Fibroblast of pulmonary artery (primary cell): ENCODE measurements at places on chromosomes 12 and 14.

GRCh38 chr12:27931390-27931789 is 41.1 kb downstream of the PTHLH start:
- no peak for DNase-seq

GRCh38 chr14:103404032-103404918 is 19.1 kb downstream of the MARK3 start:
- DNase-seq = peak; percentile 55

- peak; percentile 23 for DNase-seq
Measured at GRCh38 chr12:30067146-30067545, 283.4 kb upstream of the TMTC1 start.

GRCh38 chr14:21498540-21499526 is 12.3 kb downstream of the METTL3 start:
- DNase-seq = peak; percentile 64

DNA sequence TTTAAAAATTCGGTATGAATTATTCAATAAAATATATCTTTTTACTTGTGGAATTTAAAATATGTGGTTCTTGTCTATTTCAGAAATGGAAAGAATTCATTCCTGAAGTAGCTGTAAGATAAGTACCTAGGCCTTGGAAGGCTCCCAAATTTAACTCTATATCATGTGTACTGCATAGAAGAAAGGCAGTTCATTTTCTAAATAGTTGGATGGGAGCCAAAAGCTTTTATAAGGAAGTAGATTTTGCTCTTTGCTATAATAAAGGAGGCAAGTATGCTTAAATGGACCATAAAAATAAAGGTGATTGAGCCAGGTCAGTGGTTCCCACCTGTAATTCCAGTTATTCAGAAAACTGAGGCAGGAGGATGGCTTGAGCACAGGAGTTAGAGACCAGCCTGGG is 187.5 kb downstream of the ATXN7L3B start:
- DNase-seq = peak; percentile 75

- DNase-seq = peak; percentile 47
Measured at GRCh38 chr14:24311837-24312615, 724 bp downstream of the LTB4R start.

- DNase-seq = no peak
Measured at GRCh38 chr12:121512561-121512960, 68.3 kb downstream of the KDM2B start.

- DNase-seq = no peak
Measured at GRCh38 chr12:128995619-128996018, 142.3 kb downstream of the GLT1D1 start.

DNA sequence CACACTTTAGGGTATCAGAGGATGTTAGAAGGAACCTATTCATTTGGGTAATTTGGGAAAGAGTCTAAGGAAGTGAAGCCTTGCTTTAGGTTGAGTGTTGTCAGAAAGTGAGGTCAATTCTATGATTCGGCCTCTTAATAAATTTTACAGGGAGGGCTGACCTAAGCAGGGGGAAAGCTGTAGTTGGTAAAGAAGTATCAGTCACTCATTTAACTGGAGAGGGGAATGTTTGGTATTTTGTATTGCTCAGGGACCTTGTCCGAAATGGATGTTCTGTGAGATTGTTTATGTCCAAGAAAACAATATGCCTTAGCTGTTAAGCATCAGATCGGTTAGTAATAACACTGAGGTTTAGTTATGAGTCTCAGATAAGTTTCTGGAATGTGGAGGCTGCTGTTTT is 7.3 kb downstream of the CAND1 start:
- DNase-seq = no peak

DNA sequence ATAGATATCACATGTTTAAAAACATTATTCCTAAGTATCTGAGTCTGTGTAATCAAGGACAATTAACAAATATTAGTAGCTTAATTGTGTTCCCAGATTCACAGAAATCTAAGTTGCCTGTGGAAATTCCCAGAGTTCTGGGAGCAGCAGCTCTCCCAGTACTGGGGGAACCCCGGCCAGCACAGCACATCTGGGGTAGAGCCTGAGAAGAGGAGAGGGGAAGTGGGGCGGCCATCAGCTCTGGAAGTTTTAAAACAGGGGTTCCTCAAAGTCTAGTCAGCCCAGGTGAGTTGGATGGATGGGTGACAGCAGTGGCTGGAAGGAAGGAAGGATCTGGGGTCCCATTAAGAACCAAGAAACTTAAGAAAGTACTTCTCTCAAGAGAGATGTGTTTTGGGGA is 24.6 kb downstream of the PRICKLE1 start:
- no peak for DNase-seq

DNA sequence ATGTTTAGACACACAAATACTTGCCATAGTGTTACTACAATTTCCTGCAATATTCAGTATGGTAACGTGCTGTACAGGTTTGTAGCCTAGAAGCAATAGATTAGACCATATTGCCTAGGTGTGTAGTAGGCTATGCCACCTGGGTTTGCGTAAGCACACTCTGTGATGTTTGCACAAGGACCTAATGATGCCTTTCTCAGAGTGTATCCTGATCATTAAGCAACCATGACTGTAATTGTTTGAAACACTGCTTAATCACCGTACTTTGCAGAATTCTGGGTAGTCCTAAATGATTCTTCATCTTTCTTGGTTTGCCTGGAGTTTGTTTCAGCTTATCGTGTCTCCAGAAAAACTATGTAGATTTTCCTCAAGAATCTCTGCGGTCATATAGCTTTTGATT is 11.2 kb upstream of the TCP11L2 start:
- DNase-seq = no peak

DNA sequence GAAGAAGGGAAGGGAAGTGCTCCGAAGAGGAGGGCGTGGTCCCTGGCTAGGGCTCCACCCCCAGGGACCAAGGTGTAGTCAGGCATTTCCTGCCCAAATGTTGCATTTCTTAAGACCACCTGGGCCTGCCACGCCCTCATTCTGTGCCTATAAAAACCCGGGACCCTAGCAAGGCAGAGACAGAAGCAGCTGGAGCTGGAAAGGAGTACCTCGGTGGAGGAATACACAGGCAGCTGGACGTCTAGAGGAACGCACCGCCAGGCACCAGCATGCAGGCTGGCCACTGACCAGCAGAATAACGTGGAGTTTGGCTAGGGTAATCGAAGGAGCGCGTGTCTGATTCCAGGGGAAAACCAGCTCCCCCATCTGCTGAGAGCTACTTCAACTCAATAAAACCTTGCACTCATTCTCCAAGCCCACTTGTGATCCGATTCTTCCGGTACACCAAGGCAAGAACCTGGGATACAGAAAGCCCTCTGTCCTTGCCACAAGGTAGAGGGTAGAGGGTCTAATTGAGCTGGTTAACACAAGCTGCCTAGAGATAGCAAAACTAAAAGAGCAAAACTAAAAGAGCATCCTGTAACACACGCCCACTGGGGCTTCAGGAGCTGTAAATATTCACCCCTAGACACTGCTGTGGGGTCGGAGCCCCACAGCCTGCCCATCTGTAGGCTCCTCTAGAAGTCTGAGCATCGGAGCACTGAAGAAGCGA is 21.0 kb downstream of the CFL2 start:
- no peak for DNase-seq

DNA sequence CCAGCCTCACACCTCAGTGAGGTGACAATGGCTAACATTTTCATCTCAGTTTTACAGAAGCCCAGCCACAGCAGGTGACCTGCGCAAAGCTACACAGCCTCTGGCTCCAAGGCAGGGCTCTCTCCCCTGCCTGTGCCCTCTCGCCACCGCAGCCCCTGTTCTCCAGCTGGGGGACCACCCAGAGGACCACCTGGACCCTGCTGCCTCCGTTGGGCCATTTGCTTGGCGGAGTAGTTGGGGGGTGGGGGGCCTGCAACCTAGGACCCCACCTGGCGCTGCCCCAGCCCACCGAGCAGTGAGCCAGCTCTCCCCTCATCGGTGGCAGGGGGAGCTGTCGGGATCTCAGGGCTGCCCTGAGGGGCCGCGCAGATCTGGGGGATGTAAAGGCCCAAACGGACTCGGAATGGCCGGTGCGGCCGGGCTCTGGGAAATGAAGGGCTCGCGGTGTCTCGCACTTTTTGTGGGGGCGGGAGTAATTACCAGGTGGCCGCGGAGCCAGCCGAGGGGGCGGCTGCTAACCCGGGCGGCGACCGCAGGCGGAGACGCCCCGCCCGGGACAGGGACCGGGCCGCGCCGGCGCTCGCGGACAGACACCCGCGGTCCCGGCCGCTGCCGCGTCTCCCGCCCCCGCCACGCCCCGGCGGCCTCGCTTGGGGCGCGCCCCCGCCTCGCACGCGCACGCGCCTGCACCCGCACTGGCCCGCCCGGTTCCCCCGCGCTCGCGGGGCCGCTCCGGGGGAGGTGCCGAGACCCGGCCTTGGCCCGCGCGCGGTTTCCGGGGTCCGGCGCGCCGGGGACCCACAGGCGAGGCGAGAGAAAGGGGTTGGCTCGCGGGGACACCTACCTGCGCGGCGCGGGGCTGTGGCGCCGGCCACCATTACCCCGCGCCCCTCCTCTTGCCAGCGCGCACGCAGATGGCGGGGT is 8.6 kb upstream of the GPR68 start:
- DNase-seq = no peak

DNA sequence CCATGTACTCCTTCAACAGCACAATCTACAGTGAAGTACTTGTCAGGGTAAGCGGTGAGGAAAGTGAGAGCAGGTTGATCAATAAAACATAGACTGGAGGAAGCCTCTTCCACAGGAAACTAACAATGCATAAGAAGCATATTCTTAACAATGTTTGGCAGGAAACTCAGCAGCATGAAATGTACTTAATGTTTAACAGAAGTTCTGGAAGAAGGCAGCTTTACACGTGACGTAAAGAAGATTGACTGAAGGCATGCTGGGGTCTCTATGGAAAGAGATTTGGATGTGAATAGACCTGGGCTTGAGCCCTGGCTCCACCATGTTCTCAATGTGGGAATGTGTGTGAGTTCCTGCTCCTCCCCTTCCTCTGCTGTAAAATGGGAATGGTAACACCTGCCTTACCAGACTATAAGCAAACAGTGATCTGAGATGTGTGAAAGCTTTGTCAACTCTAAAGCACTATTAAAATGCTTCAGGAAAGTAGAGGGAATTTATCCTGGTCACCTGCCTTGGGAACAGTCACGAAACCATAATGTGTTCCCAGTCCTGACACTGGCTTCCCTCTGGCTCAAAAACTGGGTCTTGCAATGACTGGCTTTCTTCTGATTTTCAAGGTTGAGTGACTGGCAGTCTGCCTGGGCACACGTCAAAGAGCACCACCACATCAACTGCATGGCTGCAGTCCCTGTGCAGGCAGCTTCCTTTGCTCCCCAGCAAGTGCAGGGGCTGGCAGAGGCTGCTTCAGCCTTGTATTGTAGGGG is 384.6 kb downstream of the APAF1 start:
- no peak for DNase-seq

- no peak for DNase-seq
Measured at GRCh38 chr12:25194214-25194613, 746 bp downstream of the DNAI7 start.

DNA sequence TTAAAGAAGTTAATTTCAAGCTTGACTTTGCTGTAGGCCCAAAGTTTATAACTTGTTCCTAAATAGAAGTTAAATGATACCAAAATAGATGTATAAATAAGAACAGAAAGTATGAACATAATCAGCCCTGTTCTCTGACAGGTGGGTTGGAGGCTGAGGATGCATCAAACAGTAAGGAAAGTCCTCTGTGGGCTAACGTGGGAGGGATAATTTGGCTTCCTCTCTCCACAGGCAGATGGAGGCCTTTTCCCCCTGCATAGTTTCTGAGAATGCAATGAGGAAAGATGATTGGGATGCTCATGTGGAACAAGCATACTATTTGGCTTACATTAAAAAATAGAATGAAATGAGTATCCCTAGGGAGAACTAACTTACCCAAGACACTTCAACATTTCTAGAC is 56.5 kb downstream of the GARIN6 start:
- no peak for DNase-seq

DNA sequence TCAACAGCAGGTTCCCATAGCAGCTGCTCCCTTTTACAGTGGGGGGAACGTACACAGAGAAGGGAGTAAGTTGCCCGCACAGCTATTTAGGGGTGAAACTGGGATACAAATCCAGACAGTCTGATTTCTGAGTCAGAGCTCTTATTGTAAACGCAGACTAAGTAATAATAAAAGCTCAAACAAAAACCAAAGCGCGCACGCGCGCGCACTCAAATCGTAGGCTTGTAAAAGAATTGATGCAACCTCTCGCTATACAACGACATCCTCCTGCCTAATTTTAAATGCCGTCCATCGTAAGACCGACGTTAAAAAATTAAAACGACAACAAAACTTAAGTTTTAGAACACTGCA is 747 bp upstream of the DACT1 start:
- peak; percentile 84 for DNase-seq

DNA sequence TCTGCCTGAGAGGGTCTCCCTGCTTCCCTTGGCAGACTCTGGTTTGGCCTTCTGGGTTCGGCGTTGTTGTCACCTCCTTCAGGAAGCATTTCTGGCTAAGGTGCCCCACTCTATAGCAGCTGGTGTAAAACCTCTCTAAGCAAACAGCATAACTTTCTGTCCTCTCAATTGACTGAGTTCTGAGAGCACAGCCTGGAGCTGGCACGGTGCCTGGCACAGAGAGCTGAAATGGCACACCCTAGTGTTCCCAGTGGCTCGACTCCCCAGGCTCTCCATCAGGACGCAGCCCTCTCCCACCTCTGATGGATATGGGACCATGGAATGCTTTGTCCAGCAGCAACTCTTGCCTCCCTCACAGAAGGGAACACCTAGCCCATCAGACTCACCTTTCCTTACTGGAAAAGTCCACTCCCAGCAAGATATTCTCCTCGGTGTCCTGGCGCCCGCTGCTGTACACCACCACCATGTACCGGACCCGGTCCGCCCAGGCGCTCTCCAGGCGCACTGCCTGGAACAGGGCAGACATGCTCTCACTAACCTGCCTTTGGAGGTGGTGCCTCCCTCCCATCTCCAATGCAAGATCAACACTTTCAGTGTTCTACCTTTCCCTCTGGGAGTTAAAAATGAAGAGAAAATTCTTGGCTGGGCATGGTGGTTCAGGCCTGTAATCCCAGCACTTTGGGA is 40.6 kb downstream of the SSH1 start:
- no peak for DNase-seq

- DNase-seq = no peak
Measured at GRCh38 chr14:55297611-55298499, 26.6 kb downstream of the FBXO34 start.

- DNase-seq = no peak
Measured at GRCh38 chr12:132160016-132160415, 15.8 kb downstream of the NOC4L start.

DNA sequence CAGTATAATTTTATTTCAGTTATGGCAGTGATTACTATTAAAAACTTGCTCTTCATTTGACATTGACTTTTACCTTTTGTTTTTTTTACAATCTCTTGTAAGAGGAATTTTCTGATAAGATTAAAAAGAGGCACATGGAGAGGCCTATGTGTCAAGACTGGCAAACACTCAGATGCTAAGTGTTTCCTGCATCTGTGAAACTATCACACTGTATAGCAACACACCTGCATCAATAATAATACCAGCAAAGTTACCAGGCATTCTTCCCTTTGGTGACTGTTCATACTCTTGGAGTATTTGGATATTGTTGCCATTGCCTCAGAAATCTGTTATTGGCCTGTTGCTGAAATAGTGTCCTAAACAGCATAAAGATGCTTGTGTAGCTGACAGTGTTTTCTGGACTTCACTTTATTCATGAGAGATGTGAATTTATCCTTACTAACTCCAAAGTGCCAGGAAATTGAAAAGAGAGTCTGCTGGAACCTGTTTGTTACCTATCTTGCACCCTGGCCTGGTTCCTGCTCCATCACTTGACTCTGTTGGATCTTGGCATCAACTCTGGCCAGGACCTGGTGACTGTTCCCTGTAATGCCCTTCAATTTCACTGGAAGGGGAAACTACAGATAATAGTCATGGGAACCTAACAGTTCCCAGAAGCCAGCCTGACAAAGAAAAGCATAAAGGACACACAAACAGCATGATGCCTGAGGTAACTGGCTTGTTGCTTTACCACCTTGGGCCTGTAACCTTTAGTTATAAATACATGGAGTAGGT is 19.8 kb downstream of the SLC16A7 start:
- DNase-seq = no peak
